ENCODE measurements at places on chromosomes 6 and 20.
A peak's percentile ranks its signal among the peaks of the same experiment; 100 is the strongest.

- no peak for DNase-seq
Observed at GRCh38 chr6:85078058-85078457, 313.7 kb upstream of the TBX18 start.

DNA sequence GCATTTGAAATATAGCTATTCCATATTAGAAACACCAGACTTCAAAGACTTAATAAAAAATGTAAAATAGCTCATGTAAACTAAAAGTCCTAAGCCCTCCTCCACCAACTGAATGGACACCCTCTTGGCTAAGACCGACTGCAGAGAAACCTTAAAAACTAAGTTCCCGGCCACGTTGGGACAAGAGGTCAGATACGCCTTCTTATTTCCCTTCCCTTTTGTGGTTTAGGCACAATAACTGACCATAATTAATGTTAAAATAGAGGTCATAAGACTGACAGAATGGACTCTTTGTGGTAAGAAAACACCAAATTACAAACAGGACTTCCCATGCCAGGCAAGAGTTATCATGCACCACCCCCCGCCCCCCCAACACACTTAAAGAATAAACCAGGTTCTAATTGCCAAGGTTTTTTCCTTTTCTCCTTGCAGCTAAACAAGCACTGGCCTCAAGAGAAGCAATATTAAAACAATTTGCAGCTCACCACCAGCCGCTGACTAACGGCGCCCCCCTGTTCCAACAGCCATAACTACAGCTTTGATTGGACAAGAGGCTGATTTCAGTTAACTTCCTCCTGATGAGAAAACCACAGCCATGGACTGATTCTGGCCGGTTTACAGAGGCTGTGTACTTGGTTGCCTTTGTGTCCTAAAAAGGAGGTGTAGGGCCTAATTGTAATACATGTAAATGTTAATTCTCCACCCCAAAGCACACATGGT lies 10.7 kb upstream of the LAMP5 start:
- no peak for DNase-seq

DNA sequence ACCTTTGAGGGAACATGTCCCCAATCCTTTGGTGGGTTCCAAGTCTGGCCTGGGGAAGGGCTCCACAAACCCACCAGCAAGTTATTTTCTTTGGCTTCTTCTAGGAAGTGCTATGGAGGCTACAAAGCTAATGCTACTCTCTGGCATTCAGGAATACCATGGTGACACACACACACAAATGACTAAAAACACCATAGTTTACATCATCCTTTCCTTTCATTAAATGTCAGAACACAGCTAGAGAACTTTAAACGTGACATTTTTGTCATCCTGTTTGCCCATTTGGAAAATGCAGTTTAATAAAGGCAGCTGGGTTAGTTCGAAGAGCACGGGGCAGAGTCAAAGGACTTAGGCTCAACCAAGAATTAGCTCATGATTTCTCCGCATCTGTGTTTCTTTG lies 40.2 kb upstream of the PROKR2 start:
- DNase-seq = no peak

- DNase-seq = peak; percentile 75
Observed at GRCh38 chr20:48657426-48658197, 170.2 kb downstream of the PREX1 start.

- DNase-seq = no peak
Observed at GRCh38 chr20:10576411-10577090, 97.2 kb downstream of the JAG1 start.

GRCh38 chr20:45347936-45348778 lies at the start of gene SDC4:
SDC4 (minus strand) TSS chr20:45348424; CDS start chr20:45348384, 40 bp downstream.
- peak; percentile 62 for DNase-seq

DNA sequence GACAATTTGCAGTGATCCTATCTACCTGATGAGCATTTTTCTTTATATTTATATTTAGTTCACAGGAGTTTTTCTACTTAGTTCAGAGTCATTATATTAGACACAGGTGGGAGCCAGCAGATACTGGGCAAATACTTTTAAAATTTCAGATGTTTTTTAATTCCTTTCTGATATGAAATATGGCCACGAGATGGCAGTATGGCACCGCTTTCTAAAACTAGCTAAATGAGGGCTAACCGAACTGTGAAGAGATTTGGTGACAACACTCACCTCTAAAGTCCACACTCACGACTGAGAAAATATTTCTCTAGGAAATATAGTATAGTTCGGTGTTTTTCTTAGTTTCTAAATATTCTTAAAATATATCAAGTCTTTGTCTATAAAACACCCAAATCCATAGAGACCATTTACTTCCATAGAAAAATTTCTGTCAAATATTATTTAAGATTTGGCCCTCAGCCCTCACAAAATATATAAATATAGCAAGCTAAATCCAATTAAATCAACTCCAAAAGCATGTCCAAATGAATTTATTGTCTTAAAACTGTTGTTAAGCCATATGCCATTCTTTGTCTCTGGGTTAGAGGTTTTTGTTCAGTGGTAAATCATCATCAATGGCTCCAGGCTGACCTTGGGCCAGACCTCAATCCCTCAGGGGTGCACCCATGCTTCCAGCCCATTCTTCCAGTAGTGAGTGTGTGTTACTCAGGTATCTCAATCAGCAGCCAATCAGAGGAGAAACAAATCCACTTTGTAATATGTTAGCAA lies 63.6 kb downstream of the HUS1B start:
- DNase-seq = peak; percentile 79

GRCh38 chr6:46706464-46706863 lies 18.8 kb downstream of the TDRD6 start:
- no peak for DNase-seq

GRCh38 chr6:77036400-77036799 lies 426.9 kb downstream of the HTR1B start:
- DNase-seq = no peak
